ENCODE measurements at places on chromosomes 13 and 19.
A peak's percentile ranks its signal among the peaks of the same experiment; 100 is the strongest.

GRCh38 chr13:77079902-77080413 lies 53.0 kb upstream of the FBXL3 start:
- no peak for DNase-seq

DNA sequence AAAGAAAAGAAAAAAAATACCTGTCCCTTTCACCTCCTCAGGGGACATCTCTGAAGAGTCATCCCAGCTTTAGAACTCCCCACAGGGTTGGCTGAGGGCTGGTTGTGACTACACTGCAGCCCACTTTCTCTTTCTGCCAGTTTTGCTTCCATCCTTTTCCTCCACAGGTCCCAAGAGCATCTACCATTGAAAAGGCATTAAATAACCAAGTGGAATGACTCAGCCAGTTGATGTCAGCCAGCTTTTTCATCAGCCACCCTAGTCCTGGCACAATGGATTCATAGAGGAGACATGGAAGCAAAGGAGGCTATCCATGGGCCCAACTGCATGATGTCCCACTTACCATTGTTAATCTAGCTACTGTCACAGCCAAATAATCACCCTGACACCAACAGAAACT lies 9.2 kb upstream of the RCBTB1 start:
- DNase-seq: no peak

DNA sequence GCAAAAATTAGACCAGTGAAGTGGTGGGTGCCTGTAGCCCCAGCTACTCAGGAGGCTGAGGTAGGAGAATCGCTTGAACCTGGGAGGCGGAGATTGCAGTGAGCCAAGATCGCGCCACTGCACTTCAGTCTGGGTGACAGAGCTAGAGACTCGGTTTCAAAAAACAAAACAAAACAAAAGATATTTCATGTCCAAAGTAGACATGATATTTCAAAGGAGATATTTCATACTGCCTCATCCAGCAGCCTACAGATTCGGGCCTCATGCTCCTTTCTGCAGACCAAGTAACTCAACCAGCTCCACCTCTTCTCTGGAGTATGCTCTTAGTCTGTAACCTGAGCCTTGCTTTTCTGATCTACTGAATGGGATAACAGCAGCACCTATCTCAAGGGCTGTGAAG lies 15.0 kb downstream of the ZC3H4 start:
- DNase-seq: no peak

GRCh38 chr13:114234645-114235421 lies at the start of gene CDC16:
Gene CDC16 (plus strand): TSS chr13:114234897. CDS start chr13:114235085, 188 bp downstream.
- DNase-seq: peak; percentile 71

DNA sequence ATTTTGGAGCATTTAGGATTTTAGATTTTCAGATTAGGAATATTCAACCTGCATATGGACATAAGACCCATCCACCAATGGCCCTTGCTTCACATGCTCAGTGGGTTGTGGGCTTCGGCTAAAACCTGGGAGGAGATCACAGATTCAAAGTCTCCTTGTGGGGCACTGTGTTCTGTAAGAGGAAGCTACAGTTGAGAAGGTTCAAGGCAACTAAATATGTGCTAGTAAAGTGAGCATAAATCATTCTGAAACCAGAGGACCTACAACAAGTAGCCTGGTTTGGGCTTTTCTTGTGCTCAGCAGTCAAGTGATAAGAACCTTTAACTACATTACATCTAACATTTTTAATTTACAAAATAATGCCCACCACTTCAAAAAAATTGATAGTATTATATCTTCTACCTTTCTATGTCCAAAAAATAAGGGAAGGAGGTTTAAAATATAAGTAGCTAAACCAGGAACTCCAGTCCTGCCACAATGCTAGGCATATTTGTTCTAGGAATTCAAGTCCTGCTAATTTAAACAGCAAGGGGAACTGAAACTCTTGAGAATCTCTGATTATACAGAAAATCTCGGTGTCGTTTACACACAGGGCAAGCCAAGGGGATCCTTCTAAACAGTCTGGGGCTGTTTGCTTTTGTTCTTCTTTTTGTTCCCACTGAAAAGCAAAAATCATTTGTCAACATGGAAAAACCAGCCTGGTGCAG lies 36.6 kb downstream of the FOXO1 start:
- no peak for DNase-seq

GRCh38 chr13:99315186-99315585 lies 8.0 kb upstream of the GPR183 start:
- no peak for DNase-seq

DNA sequence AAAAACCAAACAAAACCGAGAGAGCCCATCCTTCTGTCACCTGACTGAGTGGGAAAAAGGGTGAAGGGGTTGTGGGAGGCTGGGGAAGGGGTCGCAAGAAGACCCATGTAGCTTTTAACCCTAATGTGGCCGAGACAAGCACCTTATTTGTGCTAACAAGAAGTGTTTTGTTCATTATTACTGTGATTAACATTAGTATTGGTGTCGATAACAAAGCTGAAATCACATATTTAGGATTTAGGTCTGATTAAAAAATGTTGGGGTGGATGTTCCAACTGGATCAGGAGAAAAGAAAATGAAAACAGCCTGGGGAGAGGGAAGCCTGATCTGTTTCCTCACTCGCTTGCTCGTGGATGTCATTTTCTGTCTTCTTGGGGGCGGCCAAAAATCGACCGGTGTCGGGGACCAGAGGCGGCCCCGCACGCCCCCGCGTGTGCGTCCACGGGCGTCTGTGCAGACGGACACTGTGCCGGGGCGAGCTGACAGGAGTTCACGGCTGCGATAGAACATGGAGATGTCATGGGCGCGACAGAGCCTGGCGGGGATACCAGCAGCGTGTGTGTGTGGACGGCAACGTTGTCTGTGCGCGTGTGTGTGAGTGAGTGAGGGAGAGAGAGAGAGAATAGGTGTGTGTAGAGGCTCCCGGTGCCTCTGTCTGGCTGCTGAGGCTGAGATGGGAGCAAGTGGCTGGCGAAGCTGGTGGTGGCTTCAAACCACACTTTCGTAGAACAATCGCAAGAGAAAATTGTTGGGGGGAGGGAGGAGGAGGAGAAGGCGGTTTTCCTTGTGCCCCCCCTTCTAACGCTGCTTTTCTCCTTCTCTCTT lies 29.1 kb downstream of the NFIX start:
- DNase-seq: no peak

GRCh38 chr13:98522371-98522770 lies 54.5 kb downstream of the STK24 start:
- no peak for DNase-seq

DNA sequence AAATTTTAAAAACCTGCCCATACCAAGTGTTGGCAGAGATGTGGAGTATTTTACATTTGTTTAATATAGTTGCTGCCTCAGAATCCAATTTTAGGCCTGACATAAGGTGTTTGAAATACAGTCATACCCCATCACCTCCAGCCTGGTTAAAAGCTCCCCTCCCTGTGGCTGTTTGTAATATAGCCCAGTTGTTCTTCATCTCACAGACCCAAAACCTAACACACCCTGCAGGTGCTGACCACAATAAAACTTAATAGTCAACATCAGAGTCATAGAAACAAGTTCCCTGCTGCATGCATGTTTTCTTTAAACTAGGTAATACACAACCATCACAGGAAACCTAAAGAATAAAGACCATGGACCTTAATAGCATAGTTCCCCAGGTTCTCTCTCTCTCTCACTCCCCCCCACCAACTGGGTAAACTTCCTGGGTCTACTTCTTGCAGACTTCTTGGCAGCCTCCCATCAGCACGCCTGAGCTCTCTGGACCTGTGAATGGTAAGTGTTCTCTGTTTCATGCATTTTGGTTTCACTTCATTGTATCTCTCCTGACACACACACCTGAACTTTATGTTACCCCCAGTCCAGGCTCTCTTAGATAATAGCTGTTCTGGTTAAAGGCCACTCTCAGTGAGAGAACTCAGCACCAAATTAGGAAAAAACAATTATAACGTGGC lies 1369.9 kb downstream of the EFNB2 start:
- DNase-seq: no peak

- peak; percentile 37 for DNase-seq
Measured at GRCh38 chr13:77696006-77696878, 1.2 kb upstream of the SLAIN1 start.

DNA sequence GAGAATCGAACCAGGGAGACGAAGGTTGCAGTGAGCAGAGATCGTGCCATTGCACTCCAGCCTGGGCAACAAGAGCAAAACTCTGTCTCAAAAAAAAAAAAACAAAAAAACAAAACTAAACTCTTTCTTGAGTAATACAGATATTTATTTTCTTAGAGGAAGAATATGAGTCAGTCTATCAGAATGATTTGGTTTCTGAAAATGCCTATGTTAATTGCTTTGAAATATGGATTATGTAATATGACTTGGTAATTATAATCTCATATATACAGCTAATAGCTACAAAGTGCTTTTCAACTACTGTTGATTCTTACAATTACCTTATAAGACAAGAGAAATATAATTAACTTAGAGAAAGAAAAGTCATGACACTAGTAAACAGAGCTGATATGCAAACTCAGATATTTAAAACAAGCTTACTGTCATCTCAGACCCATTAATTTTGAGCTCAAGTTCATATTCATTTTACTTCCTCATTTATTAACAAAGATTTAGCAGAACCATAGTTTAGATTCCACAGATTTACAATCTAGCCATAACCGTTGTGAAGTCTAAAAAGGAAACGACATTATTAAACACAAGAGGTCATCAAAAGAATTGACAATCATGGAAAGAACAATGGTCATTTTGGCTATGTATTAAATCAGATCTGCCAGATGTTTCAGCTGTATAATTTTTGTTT lies 88.0 kb downstream of the TBC1D4 start:
- DNase-seq: no peak

Data from neuronal stem cell (in vitro differentiated cells).